Fibroblast of mammary gland (primary cell): ENCODE measurements at places on chromosomes 7 and 10.

DNA sequence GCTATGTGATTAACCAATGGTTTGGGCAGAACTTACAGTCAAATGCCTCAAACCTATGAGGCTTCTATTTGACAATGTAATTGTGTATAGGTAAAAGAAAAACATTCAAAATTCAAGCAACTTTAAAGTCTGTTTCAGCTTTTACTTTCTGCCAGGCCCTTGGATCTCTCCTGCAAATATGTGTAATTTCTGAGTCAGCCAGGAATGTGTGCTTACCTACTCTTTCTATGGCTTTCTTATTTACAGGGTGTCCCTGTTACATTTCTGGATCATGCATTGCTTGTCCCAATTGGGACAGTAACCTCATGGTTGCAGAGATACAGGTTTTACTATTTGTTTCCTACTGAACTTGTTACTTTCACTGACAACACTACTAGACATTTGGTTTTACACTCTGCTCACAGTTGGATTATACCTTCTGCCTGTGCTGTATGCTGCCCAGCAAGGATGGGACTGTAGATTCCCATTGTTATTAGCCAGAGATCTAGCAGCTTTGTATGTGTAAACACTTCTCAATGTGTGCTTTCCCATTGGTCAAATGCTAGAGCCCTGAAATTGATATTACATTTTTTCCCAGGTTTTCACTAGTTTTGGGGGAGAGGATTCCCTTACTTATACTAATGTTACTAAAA, 355.3 kb downstream of the ARL4A start:
- DNase-seq: peak; percentile 34

DNA sequence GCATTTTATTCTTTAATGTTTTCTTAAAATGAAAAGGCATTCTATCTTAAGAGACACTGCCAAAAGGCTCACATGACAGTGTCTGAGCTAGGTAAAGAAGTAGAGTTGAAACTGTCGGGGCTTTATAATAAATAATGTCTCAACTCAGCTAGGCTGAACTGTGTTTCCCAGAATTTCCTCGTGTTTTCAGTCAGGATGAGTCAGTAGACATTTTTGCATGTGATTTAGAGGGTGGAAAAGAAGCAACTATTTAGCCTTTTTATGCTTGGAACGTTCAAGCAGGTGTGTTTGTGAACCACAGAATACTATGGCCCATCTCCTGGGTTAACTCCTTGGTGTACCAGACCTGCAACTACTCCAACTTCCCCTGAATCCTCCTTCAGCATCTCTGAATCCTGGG, 23.4 kb upstream of the LIPA start:
- peak; percentile 64 for DNase-seq

GRCh38 chr7:12222889-12223579, 11.9 kb downstream of the TMEM106B start:
- no peak for DNase-seq

DNA sequence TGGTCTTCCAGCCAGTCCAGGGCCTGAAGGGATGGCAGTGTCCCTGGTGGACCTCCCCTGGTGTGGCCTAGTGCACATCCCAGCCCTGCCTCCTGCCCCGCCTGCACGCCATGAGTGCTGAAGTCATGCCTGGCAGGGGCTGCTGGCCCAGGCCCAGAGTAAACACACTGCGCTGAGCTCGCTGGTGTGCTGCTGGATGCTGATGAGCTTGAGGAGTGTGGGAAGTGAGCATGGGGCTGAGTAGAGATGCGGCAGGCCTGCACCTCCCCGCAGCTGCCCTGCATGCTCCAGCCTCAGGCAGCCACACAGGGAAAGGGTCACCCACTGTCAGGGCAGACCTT, 43.2 kb downstream of the HTRA1 start:
- DNase-seq: peak; percentile 95

- DNase-seq: no peak
These were observed 223.6 kb downstream of the TNS3 start for GRCh38 chr7:47358357-47358756.
